MCF 10A (cell line): ENCODE measurements at places on chromosomes 6 and 20. TPM values are rescaled to one million over a fixed set of nuclear protein-coding genes. Genes with fewer than 3 reads are reported as not detected.
A peak's percentile ranks its signal among the peaks of the same experiment; 100 is the strongest.

DNA sequence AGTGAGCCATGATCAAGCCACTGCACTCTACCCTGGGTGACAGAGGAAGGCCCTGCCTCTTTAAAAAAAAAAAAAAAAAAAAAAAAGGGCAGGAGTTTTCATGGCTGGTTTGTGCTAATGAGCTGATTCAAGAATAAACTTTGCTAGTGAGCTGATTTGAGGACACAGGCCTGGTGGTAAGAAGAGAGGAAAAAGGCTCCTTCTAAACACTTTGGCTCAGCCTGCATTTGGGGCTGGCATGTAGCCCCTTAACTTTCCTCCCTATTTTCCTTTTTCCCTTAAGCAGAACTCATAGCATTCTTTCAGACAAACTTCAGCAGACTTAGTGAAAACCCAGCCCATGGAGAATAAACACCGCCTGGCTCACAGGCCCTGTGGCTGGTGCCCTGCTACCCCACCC lies 432.7 kb downstream of the PTPRT start:
- DNase-seq, result no peak

DNA sequence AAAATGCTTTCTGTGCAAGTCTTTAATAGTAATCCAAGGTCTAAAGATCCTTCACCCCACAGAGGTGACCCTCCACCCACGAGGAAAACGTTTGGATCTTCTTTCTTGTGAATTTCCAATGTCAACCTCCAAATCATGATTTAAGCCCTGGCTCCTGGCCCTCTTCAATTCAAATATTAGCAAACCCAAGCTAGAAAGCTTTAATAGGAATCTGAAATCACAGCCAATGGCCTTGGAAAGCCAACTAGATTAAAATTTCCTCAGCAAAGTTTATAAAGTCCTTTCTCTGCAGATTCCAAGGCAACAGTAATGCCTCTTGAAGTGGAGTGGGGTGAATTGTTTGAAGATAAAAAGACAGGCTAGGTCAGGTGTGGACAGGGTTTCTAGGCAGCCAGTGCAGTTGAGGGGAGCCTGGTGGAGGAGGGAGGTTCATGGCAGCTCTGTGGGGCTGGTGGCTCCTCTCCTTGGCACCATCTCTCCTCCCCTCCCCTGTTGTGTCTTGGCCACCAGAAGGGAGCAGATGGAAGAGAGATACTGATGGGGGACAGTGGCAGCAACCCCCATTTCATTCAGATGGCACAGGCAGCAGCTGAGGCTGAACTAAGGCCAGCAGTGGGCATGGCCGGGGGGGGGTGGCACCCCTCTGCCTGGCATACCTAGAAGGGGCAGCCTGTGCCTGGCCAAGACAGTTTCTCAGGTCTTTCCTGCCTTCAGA lies 12.0 kb upstream of the UQCC2 start:
- DNase-seq, result no peak

DNA sequence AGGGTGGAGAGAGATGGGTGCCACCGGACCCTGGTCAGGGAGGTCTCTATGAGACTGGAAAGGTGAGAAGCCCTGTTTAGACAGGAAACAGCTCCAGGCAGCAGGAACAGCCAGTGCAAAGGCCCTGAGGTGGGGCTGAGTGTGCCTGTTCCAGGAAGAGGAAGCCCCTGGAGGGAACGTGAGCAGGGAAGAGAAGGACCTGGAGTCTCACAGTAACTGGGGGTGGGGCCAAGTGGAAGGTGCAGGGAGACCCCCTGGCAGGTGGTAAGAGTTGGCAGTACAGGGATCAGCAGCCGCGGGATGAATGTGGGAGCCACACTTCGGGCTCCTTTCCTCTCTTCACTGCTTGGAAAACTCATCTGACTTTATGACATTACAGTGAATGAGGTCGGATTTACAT lies 43.8 kb upstream of the CST5 start:
- no peak for DNase-seq

GRCh38 chr6:47237196-47237595 lies 72.5 kb downstream of the TNFRSF21 start:
- no peak for DNase-seq

DNA sequence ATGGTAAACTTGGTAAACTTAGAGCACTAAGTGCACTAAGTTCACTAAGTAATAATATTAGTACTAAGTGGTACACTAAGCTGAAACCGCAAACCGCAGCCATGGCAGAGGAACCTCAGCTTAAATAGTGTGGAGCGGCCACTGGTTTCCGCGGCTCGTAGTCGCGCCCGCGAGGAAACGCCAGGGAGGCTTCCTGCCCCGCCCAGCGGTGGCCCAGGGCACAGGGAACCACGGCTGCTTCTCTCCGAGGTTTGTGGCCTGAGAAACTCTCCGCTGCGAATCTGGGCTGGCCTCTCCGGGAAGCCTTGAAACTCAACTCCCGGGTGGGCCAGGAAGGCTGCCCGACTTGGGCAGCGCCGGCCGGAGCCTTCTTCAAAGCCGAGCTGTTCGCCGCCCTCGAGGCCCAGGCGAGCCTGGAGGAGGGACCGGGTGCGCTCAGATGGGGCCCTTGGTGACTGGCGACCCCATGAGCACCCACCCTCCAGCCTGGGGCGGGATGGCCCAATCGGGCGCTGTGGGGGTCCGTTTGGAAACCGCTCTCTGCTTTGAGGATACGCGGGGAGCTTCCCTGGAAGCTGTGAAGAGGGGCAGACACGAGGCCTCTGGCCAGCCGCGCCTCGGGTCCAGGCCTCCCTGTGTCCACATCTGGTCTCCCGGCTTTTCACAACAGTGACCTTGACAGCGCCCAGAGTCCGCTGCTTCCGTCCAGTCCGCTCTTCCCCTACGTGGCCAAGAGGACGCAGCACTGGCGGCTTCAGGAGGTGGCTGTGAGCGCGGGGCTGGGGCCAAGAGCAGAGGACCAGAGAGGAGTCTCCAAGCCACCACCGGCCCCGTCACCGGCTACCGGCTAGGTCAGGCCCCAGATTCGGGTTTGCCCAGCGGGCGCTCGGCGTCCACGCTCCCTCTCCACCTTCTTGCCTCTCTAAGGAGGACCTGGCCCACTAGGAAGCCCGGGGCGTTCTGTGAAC lies 25.4 kb upstream of the HLA-E start:
- no peak for DNase-seq

GRCh38 chr6:111536910-111537527 lies 54.0 kb upstream of the REV3L start:
- no peak for DNase-seq

DNA sequence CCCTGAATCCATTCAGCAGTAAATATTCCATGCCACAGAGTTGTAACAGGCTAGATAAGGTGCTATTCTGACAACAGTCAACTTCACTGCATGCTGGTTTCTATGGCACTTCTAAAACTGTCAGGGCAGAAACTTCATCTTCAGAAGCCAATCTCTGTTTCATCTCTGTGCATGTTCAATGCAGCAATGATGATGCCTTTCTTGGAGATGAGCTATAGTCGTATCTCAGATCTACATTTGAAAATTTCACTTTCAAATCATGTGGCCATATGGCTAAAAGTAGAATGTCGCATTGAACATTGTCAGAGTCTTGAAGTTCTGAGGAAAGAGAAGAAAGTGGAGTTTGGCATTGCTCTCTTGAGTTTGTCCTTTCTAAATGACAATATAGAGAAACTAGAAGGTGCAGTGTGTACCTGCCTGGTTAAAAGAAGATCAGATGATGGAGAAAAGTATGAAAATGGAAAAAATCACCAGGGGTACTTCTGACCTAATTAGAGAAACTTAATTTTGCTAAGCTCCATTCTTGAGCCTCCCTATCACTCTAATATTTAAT lies 49.0 kb upstream of the VSTM2L start:
- no peak for DNase-seq

GRCh38 chr6:158257425-158257759 lies 54.9 kb upstream of the TULP4 start:
- DNase-seq, result no peak

GRCh38 chr6:165931675-165932074 lies 236.0 kb downstream of the TBXT start:
- no peak for DNase-seq

- DNase-seq, result no peak
Observed at GRCh38 chr20:56816349-56816748, 187.2 kb downstream of the TFAP2C start.

- no peak for DNase-seq
Observed at GRCh38 chr20:3134151-3134550, 25.5 kb downstream of the FASTKD5 start.

DNA sequence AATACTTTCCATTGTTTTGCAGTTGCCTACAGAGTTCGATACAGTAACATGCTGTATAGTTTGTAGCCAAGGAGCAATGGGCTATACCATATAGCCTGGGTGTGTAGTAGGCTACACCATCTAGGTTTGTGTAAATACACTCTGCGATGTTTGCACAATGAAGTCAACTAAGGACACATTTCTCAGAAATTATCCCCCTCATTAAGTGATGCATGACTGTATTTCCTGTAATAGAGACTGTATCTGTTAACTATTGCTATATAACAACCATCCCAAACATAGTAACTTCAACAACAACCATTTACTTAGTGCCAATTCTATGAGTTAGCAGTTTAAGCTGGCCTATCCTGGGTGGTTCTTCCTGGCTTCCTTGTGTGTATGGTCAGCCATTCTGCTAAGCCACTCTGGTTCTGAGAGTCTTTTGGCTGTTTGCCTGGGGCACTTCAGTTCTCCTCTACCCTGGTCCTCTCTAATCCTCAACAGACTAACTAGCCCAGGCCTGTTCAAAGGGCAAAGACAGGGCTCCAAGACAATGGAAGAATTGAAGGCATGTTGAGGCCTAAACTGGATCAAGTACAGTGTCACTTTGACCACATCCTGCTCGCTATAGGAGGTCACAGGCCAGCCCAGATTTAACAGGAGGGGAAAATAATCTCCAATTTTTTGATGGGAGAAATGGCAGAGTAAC lies 124.0 kb downstream of the PLCB1 start:
- DNase-seq, result peak; percentile 42

GRCh38 chr6:50128420-50129005 lies 78.8 kb upstream of the DEFB112 start:
- DNase-seq, result peak; percentile 23

LINC00237 gene
- not detected in 2 replicates for total RNA-seq

GNAS-AS1 gene
- 1.6 and 2.2 TPM in 2 replicates for total RNA-seq

ZNF391 gene
- 6.2 and 8.3 TPM in 2 replicates for total RNA-seq

SLC17A4 gene
- not detected in 2 replicates for total RNA-seq

POPDC3 gene
- 7.3 and 7.9 TPM in 2 replicates for total RNA-seq
